ENCODE measurements at places on chromosomes 1 and 21. TPM values are rescaled to one million over a fixed set of nuclear protein-coding genes. Genes with fewer than 3 reads are reported as not detected.

Gene SYT11
- total RNA-seq = 53.4 TPM

Gene HSPB7
- not detected for total RNA-seq

Gene HUNK
- total RNA-seq = not detected

Gene APOBEC4
- total RNA-seq = not detected

Gene TOMM20
- total RNA-seq = 83.4 TPM

Gene FCRL1
- total RNA-seq = not detected

Gene CHIT1
- total RNA-seq = not detected

Gene FAM229A
- total RNA-seq = 0.60 TPM

Gene ATP6V1G3
- not detected for total RNA-seq
